Stimulated activated CD4-positive, alpha-beta T cell treated with anti-CD3 and anti-CD28 coated beads, Interleukin-4, amount 100 ng/mL, for 4 hours (primary cell): ENCODE measurements at places on chromosomes 11 and 22.
A peak's percentile ranks its signal among the peaks of the same experiment; 100 is the strongest.

DNA sequence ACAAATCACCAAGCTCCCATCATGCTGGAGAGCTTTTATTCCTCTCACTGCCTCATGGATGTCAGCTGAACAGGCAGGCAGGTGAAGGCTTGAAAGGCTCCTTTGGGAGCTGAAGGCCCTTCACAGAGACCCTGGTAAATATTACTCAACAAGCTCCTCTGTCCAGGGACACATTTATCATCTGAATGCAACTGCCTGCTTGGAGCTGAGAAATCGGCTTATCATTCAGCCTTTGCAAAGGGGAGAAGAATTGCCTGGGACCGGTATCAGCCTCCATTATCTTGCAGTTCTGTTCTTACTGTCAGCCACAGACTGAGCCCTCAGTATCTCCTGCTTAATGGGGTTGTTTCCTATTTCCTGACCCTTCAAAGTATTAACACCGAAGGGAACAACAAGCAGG is 113.8 kb upstream of the PITPNB start:
- no peak for DNase-seq

GRCh38 chr11:47289856-47290255 is 19.9 kb downstream of the MADD start:
- DNase-seq: no peak

GRCh38 chr11:44950625-44951476 is at the start of gene TP53I11:
TSS of gene TP53I11 (minus strand) at chr11:44950883. CDS start at chr11:44938335, 12,548 bp downstream.
- peak; percentile 76 for DNase-seq

DNA sequence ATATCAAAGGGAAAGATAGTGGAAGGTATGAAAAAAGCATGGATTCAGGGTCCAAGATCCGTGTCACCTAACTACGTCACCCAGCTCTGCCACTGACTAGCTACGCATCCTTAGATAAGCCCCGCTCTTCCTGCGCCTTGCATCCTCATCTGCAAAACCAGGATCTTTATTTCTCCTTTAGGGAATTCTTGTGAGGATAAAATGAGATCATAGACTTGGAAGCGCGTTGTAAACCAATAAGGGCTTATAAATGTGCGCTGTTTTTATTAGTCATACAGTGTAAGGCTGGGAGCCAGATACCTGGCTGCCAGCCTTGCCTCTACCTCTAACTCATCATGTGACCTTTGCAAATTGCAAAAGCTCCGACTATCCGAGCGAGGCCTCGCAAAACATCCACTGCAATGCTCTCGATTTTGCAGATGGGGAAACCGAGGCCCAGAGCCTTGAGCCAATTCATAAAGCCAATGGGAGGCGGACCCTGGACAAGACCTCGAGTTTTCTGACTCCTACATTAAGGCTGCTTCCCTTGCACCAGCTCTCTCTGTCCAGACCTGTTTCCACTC is 753 bp downstream of the PRPF19 start:
- no peak for DNase-seq

GRCh38 chr11:45169310-45170072 is 23.1 kb downstream of the PRDM11 start:
- no peak for DNase-seq

GRCh38 chr22:41911001-41911611 is 3.8 kb downstream of the SHISA8 start:
- no peak for DNase-seq

DNA sequence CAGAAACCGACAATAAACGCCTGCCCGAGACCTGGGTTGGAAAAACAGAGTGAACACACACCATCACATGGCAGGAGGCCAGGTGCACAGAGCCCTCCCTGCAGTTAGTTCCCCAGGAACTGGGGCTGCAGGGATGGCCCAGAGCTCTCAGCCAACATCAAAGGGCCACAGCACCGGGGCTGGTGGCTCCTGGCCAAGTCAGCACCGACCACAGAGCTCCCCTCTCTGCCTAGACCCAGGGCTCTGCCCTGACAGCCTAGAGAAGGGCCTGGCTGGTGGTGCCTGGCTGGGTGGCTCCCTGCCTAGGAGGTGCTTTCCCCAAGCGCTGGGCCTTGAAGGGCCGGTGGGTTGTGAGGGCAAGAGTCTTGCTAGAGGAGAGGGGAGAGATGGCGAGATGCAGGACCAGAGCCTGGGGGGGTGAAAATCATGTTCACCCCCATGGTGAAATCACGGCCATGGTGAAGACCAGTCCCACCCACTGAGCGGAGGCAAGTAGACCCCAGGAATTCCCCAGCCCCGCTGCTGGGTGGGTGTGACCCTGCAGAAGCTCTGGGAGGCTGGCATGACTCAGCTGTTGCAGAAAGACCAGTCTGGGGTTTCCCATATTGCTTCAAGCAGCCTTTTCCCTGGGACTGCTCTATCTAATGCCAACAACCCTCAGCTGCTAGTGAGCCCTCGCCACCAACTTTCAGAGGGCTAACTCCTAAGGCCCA is 7.2 kb upstream of the BID start:
- DNase-seq: peak; percentile 56

- no peak for DNase-seq
Observed at GRCh38 chr11:45227836-45228235, 58.3 kb downstream of the SYT13 start.

GRCh38 chr11:126601550-126602215 is 246.2 kb downstream of the ST3GAL4 start:
- DNase-seq: no peak

DNA sequence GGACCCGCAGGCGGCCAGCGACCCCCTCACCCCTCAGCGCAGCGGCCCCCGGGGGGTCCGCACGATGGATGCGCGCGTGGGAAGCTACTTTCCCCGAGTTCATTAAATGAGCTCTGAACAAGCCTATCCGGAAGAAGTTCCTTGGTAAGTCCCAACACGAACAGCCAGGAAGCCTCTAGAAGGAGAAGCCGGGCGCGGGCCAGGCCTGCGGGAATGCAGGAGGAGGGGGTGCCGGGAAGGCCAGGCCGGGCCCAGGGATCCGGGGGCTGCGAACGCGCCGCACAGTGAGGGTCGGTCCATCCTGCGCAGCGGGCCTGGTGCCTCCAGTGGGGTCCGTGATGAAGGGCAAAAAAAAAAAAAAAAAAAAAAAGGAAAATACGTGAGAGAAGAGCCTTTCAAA is 36.9 kb downstream of the TOLLIP start:
- DNase-seq: no peak

DNA sequence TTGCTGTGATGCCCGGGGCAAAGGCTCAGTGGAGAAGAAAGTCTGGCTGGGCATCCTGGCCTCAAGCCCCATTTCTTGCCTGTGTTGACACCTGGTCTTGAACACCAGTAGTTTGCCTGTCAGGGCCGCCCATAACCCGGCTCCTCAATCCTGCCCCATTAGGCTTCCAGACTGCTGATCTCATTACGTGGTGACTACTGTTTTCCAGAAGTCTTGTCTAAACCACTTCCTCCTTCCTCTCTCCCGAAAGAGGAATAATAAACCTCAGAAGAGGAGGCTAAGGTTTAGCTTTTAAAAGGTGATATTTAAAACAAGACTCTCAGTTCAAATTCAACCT is 97.7 kb downstream of the CD44 start:
- no peak for DNase-seq

- no peak for DNase-seq
Observed at GRCh38 chr22:38432264-38432663, 22.7 kb downstream of the KCNJ4 start.

- DNase-seq: no peak
Observed at GRCh38 chr11:60393016-60393415, 3.2 kb upstream of the MS4A14 start.

GRCh38 chr11:92854952-92855351 is 114.5 kb upstream of the MTNR1B start:
- no peak for DNase-seq

DNA sequence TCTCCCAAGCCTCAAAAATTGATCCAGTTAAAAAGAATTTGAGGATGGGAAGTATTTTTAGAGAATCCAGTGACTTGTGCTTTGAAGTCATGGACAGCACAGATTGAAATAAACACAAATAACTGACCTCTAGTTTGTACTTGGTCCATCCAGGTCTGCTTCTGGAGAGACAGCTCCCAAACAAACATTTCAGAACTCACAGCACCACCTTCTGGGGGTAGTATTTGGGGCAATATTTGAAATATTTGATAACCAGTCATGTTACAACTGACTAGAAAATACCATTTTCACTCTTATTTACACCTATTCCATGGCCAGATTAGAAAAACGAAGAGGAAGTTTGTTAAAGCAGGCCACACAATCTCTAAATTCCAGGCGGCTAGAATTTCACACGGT is 56.2 kb downstream of the CTSC start:
- no peak for DNase-seq

DNA sequence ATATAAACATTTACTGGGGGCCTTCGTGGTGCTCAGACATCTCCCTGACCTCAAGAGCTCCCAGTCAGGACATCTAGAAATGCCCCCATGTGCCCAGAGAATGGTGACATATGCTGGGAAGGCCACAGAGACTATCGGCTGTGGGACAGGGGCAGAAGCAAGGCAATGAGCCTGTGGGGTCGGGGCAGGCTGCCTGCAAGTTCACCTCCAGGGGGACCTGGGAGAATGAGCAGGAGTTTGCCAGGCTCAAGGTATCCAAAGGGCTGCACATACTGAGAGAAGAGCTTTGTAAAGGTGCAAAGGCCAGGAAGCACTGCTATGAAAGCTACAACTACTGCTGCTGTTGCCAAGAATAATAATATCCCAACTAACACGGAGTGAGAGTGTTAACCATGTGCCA is 233.9 kb downstream of the TENM4 start:
- DNase-seq: no peak
